D341Med (cell line): ENCODE measurements at places on chromosomes 2 and 18.

GRCh38 chr2:24175631-24176187, 856 bp downstream of the FAM228A start:
- no peak for DNase-seq

DNA sequence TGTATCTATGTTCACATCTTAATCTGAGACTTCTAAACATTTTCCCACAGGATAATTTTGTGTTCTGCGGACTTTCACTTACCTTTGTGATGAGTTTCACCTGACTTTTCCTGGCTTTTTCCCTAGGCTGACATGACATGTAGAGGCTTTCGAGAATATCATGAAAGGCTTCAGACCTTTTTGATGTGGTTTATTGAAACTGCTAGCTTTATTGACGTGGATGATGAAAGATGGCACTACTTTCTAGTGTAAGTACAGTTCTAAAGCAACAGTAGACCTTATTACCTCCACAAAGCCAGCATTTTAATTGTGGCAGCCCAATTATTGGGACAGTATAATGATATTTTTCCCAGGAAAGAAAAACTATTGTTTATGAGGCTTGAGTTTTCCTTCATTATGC, 34.1 kb upstream of the METAP1D start:
- DNase-seq = no peak

GRCh38 chr2:41500895-41501294, 546.9 kb upstream of the PKDCC start:
- DNase-seq = no peak

GRCh38 chr2:174688079-174688478, 76.2 kb downstream of the CHRNA1 start:
- no peak for DNase-seq

DNA sequence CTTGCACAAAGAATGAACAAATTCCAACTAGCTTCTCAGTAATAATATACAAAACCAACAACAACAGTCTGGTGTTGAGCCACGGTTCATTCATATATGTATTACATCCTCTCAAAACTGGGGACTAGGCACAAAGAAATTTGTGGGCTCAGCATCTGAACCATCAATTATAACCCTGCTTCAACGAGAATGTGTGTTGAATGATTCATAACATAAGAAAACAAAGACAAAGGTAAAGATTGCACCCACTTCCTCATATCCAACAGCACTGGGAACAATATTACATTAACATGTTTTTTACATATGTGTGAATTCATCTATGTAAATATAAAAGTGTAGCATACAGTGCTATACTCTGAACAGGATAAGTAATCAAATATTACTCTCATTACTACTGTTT, 144.8 kb downstream of the CDH2 start:
- DNase-seq = no peak

GRCh38 chr2:167383610-167384194, 495.4 kb downstream of the XIRP2 start:
- DNase-seq = no peak

DNA sequence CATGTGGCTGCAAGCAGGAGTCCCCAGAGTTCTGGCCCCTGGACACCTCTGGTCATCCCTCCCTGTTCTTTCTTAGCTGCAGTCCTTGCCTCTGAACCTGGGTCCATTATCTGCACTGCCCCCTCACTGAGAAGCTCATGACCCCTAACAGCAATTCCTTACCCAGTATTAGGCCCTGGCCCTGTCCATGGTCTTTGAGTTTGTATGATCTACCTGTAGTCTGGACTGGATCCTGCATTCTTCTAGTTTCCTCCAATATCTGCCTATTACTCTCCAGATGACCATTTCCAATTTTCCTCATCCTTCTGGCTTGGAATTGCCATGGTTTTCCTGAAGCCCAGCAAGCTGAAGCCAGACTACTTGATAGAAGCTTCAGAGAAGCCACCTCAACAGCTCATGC, 302.4 kb upstream of the HS6ST1 start:
- no peak for DNase-seq
